Amygdala (tissue), 56 donors: ENCODE measurements at places on chromosomes 13 and 19.
A peak's percentile ranks its signal among the peaks of the same experiment; 100 is the strongest.

- DNase-seq, result peak; percentile 65
These were observed 8.6 kb upstream of the TYK2 start for GRCh38 chr19:10388957-10389356.

- no peak for DNase-seq
These were observed 69.7 kb upstream of the SLC15A1 start for GRCh38 chr13:98822225-98822606.

DNA sequence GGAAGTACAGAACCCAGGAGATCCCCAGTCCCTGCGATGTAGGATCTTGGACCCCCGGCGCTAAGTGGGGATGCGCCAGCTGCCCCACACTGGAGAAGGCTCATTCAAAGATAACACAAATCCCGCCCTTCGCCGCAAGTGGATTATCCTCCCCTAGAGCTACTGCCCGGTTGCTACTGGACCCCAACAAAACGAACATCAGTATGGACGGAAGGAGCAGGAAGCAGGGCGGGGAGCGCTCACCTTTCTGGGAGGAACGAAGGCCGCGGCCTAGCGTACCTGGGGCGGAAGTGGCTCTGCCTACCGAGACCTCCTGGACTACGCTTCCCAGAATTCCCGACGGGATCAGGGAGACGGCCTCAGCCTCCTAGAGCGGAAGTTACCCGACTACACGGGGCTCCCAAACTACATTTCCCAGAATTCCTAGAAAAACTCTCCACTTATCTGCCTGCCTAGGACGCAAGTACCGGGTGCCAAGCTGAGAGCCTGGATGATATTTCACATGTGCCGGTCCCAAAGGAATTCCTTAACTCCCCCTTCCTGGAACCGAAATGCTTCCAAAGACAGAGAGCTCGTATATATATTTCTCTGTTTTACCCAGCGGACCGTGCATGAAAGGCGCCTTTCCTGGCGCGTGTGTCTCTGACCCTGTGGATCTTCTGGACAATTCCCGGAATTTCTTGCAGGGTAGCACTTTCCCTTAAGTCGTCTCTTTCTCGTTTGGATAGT lies at the start of gene ZNF112:
TSS of gene ZNF112 (minus strand) at position 298 of the 729 bp plus-strand sequence. CDS start 16,141 bp downstream, outside the sequence.
- DNase-seq, result peak; percentile 92

DNA sequence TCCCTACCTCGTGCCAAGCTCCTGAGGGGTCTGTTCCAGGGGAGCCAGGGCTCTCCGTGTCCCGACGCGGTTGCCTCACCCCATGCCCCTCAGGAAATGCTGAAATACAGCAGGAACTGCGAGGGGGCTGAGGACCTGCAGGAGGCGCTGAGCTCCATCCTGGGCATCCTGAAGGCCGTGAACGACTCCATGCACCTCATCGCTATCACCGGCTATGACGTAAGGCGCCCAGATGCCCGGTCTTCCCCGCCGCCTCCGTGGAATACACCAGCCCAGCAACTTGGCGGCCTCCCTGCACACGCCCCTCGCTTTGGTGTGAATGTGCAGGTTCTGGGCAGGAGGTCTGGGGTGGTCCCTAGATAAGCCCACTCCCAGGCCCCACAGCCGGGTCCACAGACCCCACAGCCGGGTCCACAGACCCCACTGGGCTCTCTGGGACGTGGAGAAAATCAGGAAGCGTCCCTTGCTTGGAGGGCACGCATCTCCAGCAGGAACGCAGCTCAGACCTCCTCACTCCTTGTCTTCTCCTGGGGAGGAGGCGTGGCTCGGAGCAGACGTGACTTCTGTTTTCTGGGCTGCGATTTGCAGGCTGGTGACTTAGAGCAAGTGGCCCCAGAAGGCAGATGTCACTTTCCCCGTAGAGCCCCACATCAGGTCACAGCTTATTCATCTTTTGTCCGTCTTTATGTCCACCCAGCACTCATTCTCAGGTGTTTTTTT lies 19.4 kb upstream of the F7 start:
- DNase-seq, result no peak

GRCh38 chr13:30307194-30307970 lies at the start of gene KATNAL1:
TSS of gene KATNAL1 (minus strand) at chr13:30307551. CDS start at chr13:30283777, 23,774 bp downstream.
- peak; percentile 81 for DNase-seq

- DNase-seq, result no peak
These were observed 215.5 kb downstream of the NHLRC3 start for GRCh38 chr13:39253774-39254173.
